ENCODE measurements at places on chromosomes 2 and 18. TPM values are rescaled to one million over a fixed set of nuclear protein-coding genes. Genes with fewer than 3 reads are reported as not detected.

DNA sequence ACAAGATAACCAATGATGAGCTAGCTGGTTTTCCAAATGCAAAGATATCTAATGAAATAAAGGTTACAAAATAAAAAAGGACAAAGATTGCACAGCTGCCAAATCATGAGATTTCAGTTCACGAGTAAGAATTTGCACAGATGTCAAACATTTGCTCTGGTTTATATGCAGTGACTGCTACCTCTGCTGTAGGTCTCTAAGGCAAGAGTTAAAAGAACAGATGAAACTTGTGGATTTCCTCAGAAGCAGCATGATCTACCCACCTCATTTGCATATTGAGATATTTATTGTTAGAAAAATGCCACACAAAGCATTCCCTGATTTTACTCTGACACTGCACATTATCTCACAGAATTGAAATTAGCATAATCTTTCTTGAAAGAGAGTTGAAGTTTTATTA is 763.2 kb upstream of the ZEB2 start:
- no peaks in the 10 kb centered on the region for H3K27me3 ChIP-seq
- DNase-seq: no peak
- no peaks in the 10 kb centered on the region for H3K36me3 ChIP-seq
- no peaks in the 10 kb centered on the region for H3K4me1 ChIP-seq
- H3K27ac ChIP-seq: no peak overlapping the region

DNA sequence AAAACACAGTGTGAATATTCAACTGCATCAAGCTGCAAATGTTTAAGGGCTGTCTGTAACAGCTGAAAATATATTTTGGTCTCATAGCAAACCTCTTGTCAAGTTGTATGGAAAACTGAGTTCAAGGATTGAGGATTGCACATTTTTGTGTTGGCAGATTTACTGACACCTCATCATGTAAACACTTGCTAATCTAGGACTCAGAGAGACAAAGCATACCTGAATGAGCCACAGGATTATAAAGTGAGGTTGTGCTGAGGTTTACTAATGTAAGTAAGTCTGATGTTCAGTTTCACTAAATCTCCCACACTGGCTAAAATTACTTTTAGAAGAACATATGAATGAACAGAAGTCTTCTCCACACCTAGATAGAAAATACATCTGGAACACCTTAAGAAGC is 1993.1 kb upstream of the CELF4 start:
- no peak overlapping the region for H3K27ac ChIP-seq
- peak; percentile 16 for DNase-seq
- no peak overlapping the region for H3K4me3 ChIP-seq
- H3K36me3 ChIP-seq: no peaks in the 10 kb centered on the region
- H3K4me1 ChIP-seq: peaks cover 10% of the 10 kb centered on the region

- H3K27me3 ChIP-seq: no peaks in the 10 kb centered on the region
- DNase-seq: no peak
- no peak overlapping the region for H3K4me3 ChIP-seq
- H3K27ac ChIP-seq: no peak overlapping the region
- H3K4me1 ChIP-seq: no peaks in the 10 kb centered on the region
Observed at GRCh38 chr2:20953146-20953824, 90.6 kb downstream of the APOB start.

DNA sequence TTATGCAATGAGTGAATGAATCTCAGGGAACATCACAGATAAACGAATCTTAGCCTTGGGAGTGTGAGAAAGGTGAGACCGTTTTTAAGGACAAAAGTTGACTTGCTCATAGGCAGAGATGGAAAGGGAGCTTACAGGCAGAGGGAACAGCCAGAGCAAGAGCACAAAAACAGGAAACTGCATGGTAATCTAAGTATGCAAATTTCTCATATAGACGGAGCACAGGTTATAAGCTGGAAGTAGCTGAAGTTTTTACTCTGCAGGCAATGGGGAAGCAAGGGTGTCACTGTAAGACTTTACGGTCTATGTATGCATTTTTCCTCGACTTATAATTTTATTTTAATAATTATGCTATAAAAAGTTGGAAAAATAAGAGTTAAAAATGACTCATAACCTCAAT is 44.8 kb upstream of the STRN start:
- DNase-seq: no peak
- no peak overlapping the region for H3K27ac ChIP-seq
- H3K27me3 ChIP-seq: no peaks in the 10 kb centered on the region
- H3K4me3 ChIP-seq: no peak overlapping the region
- H3K4me1 ChIP-seq: no peaks in the 10 kb centered on the region

DNA sequence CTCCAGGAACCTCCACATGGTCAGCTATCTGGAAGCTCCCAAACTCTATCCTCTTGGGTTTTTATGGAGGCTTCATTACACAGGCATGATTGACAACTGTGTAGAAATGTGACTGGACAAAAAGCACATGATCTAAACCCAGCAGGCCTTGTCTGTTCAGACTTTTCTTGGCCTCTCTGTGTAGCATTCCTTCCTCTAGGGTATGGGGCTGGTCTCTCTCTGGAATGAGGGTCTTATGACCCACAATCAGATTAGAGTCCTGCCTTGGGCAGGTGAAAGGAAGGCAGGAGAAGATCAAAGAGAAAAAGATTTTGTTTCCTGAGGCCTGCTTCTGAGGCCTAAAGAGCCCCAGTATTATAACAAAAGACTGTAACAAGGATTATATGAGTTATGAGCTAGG is 162.7 kb downstream of the SP3 start:
- DNase-seq: no peak
- no peaks in the 10 kb centered on the region for H3K36me3 ChIP-seq
- no peak overlapping the region for H3K4me3 ChIP-seq

GRCh38 chr18:6879508-6880195 is 150.1 kb downstream of the ARHGAP28 start:
- no peak overlapping the region for H3K4me3 ChIP-seq
- DNase-seq: no peak
- H3K4me1 ChIP-seq: peaks cover 9% of the 10 kb centered on the region
- H3K27me3 ChIP-seq: no peaks in the 10 kb centered on the region

GRCh38 chr2:226325526-226325925 is 474.1 kb downstream of the IRS1 start:
- DNase-seq: peak; percentile 40
- H3K36me3 ChIP-seq: no peaks in the 10 kb centered on the region
- H3K4me3 ChIP-seq: no peak overlapping the region
- H3K27me3 ChIP-seq: no peaks in the 10 kb centered on the region
- no peak overlapping the region for H3K27ac ChIP-seq

- no peaks in the 10 kb centered on the region for H3K4me1 ChIP-seq
- no peak for DNase-seq
- H3K4me3 ChIP-seq: no peak overlapping the region
- H3K27me3 ChIP-seq: no peaks in the 10 kb centered on the region
- no peaks in the 10 kb centered on the region for H3K36me3 ChIP-seq
Observed at GRCh38 chr18:9898792-9899549, 13.2 kb downstream of the TXNDC2 start.

DNA sequence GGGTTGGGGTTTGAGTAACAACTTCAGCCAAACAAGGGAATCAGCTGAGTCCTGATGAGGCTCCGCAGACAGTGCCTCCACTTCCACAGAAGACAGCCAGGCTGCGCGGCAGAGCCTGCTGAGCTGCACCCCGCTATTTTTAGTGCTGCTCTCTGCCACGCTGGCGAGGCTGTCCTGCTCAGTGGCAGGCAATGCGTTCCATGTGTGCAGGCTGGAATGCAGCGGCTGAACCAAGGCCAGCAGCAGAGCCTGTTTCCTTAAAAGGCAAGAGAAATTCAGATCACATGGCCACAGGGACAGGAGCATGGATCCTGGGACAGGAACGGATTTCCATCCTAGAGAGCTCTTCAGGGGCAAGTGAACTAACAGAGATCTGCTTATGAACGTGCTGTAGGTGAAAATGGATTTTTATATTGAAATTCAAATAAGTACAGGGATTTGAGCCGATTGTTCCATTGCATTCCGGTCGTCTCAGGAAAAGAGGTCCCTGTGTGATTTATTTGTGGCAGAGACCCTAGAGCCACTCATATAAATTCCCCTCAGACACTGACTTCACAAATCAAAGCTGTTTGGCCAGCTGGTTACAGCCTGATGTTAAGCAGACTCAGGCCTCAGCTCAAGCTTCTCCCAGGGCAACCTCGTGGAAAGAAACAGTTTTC is 98.7 kb downstream of the COL6A3 start:
- no peaks in the 10 kb centered on the region for H3K27me3 ChIP-seq
- no peak overlapping the region for H3K4me3 ChIP-seq
- DNase-seq: peak; percentile 98
- no peaks in the 10 kb centered on the region for H3K36me3 ChIP-seq
- peaks cover 21% of the 10 kb centered on the region for H3K4me1 ChIP-seq

DNA sequence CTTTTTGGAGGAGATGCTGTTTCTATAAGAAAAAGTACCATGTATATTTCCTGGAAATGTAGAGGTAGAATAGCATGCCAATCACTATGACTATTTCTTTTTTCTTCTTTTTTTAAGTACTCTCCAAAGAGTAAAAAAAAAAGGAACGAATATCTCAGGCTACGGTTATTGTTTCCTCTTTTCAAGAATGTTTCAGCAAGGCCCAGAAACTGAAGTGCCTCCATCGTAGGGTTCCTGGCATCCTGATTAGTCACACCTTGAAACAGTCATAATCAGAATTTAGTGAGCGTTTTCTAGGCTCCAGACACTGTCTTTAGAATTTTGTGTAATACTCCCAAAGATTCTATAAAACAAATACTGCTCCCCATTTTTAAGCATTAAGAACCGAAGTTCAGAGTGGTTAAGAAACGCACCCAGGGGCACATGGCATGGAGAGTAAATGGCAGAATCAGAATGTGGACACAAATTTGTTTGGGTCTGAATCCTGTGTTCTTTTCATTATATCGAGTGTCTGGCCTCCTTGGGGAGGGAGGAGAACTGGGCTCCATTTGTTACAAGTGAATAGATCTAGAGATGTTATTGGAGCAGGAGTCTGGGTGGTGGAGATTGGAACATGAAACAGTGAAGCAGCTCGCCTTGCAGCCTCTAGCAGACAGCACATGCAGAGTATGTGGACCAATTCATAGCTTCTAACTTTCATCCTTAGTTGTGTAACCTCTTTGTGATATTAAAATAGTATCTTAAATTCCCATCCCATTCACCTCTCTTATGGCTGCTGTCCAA is 26.7 kb downstream of the ZEB2 start:
- H3K27me3 ChIP-seq: no peaks in the 10 kb centered on the region
- H3K4me3 ChIP-seq: no peak overlapping the region
- H3K4me1 ChIP-seq: peaks cover 12% of the 10 kb centered on the region
- DNase-seq: no peak
- H3K27ac ChIP-seq: no peak overlapping the region
- no peaks in the 10 kb centered on the region for H3K36me3 ChIP-seq

- H3K36me3 ChIP-seq: no peaks in the 10 kb centered on the region
- no peaks in the 10 kb centered on the region for H3K4me1 ChIP-seq
- no peak for DNase-seq
- H3K27ac ChIP-seq: no peak overlapping the region
Observed at GRCh38 chr2:31221544-31221943, 4.2 kb upstream of the CAPN14 start.

DNA sequence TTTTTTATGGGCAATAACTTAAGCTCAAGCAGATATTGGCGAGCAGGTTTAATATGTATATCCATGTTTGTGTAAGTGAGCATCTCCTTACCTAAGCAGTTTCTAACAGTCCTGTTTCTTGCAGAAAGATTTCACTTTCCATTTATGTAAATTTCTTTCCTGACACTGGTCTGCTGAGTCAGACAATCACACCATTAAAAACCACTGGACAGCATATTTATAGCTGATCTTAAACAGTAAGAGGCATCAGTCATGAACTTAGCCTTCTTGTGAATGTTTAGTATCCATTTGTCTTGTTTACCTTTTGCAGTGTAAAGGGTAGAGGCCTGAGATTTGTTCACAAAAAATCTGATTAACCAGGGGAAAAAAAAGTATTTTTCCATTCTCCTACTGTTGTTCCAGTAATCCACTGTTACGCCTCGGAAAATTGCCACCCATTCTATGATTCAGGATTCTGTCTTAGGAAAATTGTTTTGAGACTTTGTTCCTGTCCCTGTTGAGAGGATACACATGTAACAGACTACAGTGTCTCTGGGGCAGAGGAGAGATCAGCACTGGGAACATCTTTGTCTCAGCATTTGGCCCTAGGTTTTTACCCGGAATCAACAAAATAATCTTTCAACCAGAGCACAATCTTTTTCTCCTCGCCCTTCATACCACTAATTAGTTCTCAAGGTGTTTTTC is 521.0 kb upstream of the NRP2 start:
- H3K27me3 ChIP-seq: no peaks in the 10 kb centered on the region
- no peaks in the 10 kb centered on the region for H3K4me1 ChIP-seq
- H3K36me3 ChIP-seq: no peaks in the 10 kb centered on the region
- no peak for DNase-seq
- H3K4me3 ChIP-seq: no peak overlapping the region
- no peak overlapping the region for H3K27ac ChIP-seq

DNA sequence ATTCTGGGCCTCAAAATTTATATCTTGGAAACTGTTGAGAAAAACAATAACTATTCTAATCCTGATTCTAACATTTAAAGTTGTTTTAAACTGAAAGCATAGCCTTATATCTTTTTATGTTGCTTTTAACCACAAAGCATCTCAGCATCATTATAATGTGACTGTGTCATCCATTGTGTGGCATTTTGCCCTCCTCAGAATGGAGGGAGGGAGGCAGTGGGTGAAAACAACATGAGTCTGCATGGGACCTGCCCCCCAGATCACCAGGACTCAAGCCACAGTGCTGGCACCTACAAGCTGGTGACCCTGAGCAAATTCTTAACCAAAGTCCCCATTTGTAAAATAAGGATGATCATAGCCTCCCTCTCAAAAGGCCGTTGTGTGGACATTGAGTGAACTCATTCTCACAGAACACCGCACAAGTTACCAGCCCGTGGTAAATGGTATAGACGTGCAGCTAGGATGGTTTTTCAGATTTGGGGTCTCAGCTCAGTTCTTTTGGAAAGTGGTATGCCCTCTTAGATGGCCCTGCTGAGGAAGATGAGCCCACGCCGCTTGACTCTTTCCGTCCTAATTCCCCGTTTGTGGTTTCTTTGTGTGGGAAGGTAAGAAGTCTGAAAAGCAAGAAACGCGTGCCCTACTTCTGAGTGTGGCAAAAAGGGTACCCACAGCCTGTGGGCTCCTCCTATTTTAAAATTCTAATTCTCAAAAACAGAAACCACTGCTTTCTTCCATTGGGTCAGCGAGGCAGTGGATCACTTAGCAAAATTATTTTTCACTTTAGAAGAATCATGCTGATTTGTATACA is 305.0 kb upstream of the ID2 start:
- DNase-seq: no peak
- peaks cover 28% of the 10 kb centered on the region for H3K4me1 ChIP-seq
- H3K36me3 ChIP-seq: no peaks in the 10 kb centered on the region

The C2orf15 gene
- polyA plus RNA-seq: 5.9 TPM

The PLB1 gene
- 1.1 TPM for polyA plus RNA-seq

The OSR1 gene
- 23.2 TPM for polyA plus RNA-seq

The TWIST2 gene
- polyA plus RNA-seq: not detected

The MYOM1 gene
- 194 TPM for polyA plus RNA-seq

The ALKAL2 gene
- 1.4 TPM for polyA plus RNA-seq

The STK39 gene
- 51.7 TPM for polyA plus RNA-seq

The VAMP8 gene
- 60.9 TPM for polyA plus RNA-seq

The UGT1A4 gene
- polyA plus RNA-seq: not detected

Measured in cardiac muscle cell (in vitro differentiated cells and primary cell).